ENCODE measurements at places on chromosomes 11 and 22.

GRCh38 chr11:119315131-119316015 lies 1.6 kb downstream of the MCAM start:
- DNase-seq, result no peak

GRCh38 chr11:28491431-28491830 lies 383.2 kb downstream of the METTL15 start:
- DNase-seq, result no peak

DNA sequence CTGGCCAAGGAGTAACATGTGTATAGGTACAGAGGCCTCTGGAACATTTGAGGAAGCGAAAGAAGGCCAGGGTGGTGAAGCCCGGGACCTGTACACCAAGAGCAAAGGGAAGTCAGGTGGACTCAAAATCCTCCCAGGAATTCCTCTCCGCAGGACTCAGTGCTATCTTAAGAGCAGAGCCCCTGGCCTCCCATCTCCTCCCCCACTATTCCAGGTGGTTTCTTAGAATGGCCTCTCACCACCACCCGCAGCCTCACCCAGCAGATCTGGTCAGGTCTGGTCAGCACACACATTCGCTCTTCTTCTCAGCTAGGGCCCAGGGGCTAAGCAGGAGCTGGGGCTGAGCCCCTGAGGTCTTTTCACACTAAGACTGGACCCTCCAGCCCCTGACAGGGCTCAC lies 59.1 kb downstream of the SCGB1A1 start:
- no peak for DNase-seq

DNA sequence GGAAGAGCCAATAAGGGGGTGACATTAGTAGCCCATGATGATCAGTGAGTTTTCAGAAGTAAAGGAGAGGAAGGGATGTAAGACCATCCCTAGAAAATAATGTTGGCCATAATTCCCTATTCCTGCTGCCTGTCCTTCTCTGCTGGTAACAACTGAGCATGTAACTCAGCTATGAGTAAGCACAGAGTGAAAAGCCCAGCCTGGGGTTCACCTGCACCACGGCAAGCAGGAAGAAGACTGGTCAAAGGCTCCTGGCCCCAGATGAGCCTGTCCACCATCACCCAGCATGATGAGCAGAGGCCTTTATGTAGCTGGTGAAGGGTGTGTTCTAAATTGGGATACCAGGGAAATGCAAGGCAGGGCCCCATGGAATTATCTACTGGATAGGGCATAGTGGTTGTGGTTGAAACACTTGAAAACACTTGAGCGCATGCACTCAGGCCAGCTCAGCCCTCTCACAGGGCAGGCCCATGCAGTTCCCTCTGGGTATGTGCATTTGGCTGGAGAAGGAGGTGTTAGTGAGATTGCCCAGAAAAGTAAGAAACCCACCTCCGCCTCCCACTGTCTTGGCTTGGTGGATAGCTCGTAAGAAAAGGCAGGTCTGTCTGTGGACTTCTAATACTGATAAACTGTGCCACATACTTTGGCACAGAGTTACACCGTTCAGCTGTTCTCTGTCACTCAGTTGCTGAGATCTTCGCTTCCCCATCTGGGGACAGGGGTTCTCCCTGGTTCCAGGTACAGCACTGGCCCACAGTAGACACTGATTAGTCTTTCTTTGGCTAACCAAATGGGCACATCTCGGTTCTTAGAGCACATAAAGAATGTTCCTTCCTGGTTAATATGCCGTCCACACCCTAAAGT lies 86.8 kb downstream of the AMOTL1 start:
- DNase-seq, result no peak

DNA sequence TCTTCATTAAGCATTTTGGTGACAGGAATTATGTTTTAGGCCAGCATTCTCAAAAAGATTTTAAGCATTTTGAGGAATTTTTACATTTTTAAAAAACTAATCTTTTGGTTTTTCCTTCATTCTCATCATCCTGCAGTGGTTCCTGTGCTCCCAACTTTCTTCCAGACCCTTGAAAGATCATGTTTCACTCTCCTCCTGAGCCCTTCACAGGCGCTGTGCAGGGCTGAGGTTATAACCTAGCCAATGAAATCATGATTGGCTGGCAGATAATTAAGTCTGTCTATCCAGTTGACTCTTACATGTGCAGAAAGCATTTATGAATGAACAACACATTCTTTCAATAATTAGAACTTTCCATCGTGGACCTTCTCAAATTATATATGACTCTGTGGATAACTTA lies 226.3 kb downstream of the DDX10 start:
- DNase-seq, result no peak

GRCh38 chr11:3685923-3686322 lies 14.7 kb upstream of the CHRNA10 start:
- no peak for DNase-seq

DNA sequence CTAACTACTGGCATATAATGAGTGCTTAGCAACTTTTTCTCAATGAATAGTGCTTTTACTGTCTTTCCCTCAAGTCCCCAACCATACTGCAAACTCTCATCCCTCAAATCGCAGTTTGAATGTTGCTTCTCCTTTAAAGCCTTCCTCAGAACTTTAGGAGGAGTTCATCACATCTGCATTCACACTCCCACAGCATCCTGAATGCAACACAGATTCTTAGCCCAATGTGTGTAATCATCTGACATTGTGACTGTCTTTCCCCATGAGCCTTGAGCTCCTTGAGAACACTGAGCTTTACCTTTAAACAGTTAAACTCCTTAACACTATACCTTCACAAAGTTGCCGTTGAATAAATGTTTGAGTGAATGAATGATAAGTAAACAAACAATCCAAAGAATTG lies 81.7 kb upstream of the FAM181B start:
- DNase-seq, result no peak

- no peak for DNase-seq
Measured at GRCh38 chr11:78195917-78196560, 7.3 kb downstream of the USP35 start.

- DNase-seq, result no peak
Measured at GRCh38 chr11:35011389-35011788, 95.0 kb downstream of the PDHX start.

- DNase-seq, result no peak
Measured at GRCh38 chr22:17957693-17958092, 66.7 kb downstream of the MICAL3 start.

GRCh38 chr11:60251485-60252212 lies 8.7 kb upstream of the MS4A4E start:
- no peak for DNase-seq

DNA sequence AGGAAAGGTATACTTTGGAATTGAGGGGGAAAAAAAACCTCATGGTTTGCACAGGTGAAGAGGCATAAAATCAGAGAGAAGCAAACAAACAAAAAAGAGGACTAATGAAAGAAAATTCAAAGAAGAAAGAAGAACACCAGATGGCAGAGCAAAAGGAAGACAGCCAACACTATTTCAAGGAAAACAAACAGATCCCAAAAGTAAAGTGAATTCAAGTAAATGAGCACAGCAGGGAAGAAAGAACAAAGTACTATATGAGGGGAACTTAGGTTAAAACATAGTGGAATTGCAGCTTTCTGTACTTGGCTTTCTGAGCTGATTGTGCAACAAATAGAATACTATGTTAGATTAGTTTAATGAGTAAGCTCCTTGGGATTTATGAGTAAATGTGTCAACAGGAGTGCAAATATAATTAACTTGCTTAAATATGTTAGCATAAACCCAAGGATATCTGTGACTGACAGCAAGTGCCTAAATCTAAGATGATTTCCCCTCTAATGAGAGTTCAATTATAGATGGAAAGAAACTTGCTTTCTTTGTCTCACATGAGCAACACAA lies 404.6 kb upstream of the CNTN5 start:
- no peak for DNase-seq

All from activated B cell treated with CpG ODN at 0.5 μM for 24 hours (primary cell).